Right atrium auricular region (tissue), 2 donors: ENCODE measurements at places on chromosomes 2 and 18. TPM values are rescaled to one million over a fixed set of nuclear protein-coding genes. Genes with fewer than 3 reads are reported as not detected.

The GNAL gene
- total RNA-seq, result 4.4 TPM

- H3K4me1 ChIP-seq, result no peaks in the 10 kb centered on the region
- H3K27ac ChIP-seq, result no peak overlapping the region
- peaks cover 26% of the 10 kb centered on the region for H3K27me3 ChIP-seq
Observed at GRCh38 chr18:79788734-79789085, 9.0 kb upstream of the KCNG2 start.

- no peak overlapping the region for H3K27ac ChIP-seq
- H3K4me1 ChIP-seq, result no peaks in the 10 kb centered on the region
- no peaks in the 10 kb centered on the region for H3K27me3 ChIP-seq
- DNase-seq, result no peak
Observed at GRCh38 chr2:164642946-164643555, 21.8 kb upstream of the GRB14 start.

GRCh38 chr2:48728295-48728694, 27.2 kb downstream of the LHCGR start:
- H3K4me1 ChIP-seq, result no peaks in the 10 kb centered on the region
- no peaks in the 10 kb centered on the region for H3K27me3 ChIP-seq
- H3K4me3 ChIP-seq, result no peak overlapping the region
- no peak for DNase-seq

DNA sequence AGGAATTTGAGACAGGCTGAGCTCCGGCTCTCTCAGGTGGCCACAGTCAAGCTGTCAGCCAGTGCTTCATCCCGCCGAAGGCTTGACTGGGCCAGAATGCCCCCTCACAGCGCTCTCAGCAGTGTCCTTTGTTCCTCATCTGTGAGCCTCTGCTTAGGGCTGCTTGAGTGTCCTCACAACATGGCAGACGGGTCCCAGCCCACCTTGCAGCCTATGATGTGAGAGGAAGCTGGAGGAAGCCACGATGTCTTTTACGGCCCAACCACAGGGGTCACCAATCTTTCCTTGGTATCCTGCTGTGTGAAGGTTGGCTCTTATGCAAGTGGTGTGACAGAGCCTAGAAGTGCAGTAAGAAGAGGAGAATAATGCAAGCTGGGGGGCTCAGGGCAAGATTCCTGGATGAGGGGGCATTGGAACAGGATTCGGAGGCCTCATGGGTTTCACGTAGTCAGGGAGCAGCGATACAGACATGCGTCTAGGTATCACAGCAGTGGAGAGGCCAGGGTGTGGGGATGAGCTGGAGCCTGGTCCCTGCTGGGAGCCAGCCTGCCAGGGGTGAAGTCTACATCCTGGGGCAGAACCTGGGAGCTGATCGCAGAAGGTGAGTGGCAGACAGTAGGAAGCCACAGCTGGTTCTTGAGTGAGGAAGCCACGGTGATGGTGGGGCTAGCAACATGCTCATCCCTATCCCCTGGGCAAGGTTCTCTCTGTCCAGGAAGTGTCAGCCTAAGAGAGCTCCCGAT, 234.1 kb downstream of the GLI2 start:
- H3K4me3 ChIP-seq, result no peak overlapping the region
- H3K27ac ChIP-seq, result no peak overlapping the region
- no peaks in the 10 kb centered on the region for H3K36me3 ChIP-seq
- no peak for DNase-seq

- no peaks in the 10 kb centered on the region for H3K4me1 ChIP-seq
- peaks cover 3% of the 10 kb centered on the region for H3K27me3 ChIP-seq
- no peak overlapping the region for H3K4me3 ChIP-seq
- H3K36me3 ChIP-seq, result no peaks in the 10 kb centered on the region
- H3K27ac ChIP-seq, result no peak overlapping the region
Observed at GRCh38 chr2:44766220-44766619, 175.3 kb upstream of the SIX3 start.

GRCh38 chr18:80000877-80001276, 12.5 kb upstream of the TXNL4A start:
- H3K4me1 ChIP-seq, result no peaks in the 10 kb centered on the region
- DNase-seq, result no peak
- no peak overlapping the region for H3K27ac ChIP-seq
- no peaks in the 10 kb centered on the region for H3K36me3 ChIP-seq
- H3K27me3 ChIP-seq, result no peaks in the 10 kb centered on the region
- no peak overlapping the region for H3K4me3 ChIP-seq

DNA sequence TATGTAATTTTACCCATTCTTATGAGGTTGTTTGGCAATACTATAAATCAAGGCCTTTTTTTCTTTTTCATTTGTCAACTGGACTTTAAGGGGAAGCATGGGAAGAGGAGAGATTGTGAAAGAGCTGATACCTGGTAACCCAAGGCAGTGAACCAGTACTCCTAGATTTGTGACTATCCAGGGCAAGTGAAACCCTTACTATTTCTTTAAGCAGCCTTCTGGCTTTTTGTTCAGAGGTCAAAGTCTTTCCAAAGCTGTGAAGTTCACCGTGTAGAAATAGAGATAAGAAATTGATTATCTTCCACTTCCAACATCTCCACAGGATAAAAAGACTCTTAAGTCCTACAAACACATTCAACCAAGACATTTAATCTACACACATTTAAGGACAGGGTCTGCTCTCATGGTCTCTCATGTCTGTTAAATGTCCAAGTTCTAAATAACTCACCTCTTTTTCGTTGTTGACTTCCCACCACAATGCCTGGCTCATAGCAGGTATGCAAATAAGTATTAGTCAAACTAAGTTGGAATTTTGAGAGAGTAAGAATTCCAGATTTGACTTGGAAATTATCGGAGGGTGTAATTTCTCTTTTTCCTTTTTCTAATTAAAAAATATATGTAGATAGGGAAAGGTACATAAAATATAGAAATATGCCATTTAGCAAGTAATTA, 485.8 kb downstream of the STK39 start:
- H3K4me1 ChIP-seq, result no peaks in the 10 kb centered on the region
- H3K4me3 ChIP-seq, result no peak overlapping the region
- H3K36me3 ChIP-seq, result no peaks in the 10 kb centered on the region
- no peak overlapping the region for H3K27ac ChIP-seq
- no peaks in the 10 kb centered on the region for H3K27me3 ChIP-seq

DNA sequence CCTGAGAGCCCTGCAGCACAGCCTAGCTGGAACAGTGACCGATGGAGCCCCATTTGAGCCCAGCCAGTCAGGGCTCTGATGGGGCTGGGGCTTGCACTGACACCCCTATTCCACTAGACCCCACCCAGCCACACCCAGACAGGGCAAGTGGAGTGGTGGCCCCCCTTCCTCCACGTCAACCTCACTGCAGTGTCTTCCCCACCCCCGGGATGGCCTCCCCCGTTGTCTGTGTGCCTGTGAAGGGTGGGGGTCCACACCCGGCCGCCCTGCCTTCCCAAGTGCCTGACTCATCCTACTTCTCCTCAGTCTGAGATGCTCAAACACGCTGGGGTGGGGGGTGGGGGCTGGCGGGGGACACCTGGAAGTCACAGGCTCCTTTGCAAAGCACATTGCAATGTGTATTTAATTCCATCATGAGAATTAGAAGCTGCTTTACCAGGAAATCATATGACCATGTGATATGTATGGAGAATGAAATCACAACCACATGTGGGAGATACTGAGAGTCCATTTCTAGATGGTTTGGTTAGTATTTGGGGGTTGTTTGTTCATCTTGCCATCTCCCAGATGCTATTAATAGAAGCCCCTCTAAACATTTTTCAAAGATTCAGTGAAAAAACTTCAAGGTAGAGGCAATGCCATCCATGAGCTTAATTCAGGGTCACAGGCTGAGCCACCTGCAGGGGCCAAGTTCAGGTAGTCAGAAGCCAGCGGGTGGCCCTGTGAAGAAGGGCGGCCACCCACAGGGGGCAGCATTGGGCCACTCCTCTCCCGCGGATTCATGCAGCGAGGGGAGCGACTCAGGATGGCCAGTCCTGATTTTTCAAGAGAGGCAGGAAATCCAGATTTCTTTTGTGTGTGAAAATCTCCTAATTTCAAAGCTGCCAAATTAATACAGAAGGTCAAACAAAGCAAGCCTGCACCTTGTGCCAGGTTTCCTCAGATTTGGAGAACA, 22.7 kb upstream of the GMPPA start:
- peaks cover 57% of the 10 kb centered on the region for H3K36me3 ChIP-seq
- no peaks in the 10 kb centered on the region for H3K4me1 ChIP-seq
- H3K4me3 ChIP-seq, result no peak overlapping the region

DNA sequence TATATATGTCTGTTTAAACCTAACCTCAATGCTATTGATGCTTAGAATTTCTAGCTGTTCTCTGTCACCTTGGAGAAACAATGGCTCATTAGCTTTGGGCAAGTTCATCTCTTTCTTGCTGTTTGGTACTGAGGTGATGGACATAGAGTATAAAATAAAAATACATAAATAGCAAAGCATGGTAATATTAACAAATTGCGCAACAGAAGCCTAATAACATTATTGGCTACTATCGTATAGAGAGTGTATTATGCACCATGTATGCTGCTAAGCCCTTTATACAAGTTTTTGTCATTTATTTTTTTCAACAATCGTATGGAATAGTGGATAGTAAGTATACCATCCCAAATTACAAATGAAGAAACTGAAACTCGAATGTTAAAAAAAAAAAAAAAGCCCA, 100.1 kb downstream of the ICOS start:
- no peak for DNase-seq
- H3K27me3 ChIP-seq, result no peaks in the 10 kb centered on the region
- no peaks in the 10 kb centered on the region for H3K4me1 ChIP-seq
- no peak overlapping the region for H3K4me3 ChIP-seq
- H3K36me3 ChIP-seq, result no peaks in the 10 kb centered on the region
